ENCODE measurements at places on chromosomes 2 and 18. TPM values are rescaled to one million over a fixed set of nuclear protein-coding genes. Genes with fewer than 3 reads are reported as not detected.

The SKA1 gene
- polyA plus RNA-seq, result 5.2 TPM

The PIKFYVE gene
- 25.8 TPM for polyA plus RNA-seq

The C2orf66 gene
- not detected for polyA plus RNA-seq

GRCh38 chr2:20451761-20452499 lies 5.1 kb downstream of the RHOB start:
- no peak for DNase-seq

- no peak for DNase-seq
These were observed 172.6 kb downstream of the HAUS1 start for GRCh38 chr18:46276748-46277147.

The CIB4 gene
- polyA plus RNA-seq, result 0.83 TPM
